Stimulated activated CD8-positive, alpha-beta memory T cell treated with anti-CD3 and anti-CD28 coated beads, Interleukin-2, amount 100 ng/mL, for 48 hours (primary cell): ENCODE measurements at places on chromosomes 3 and 15.

DNA sequence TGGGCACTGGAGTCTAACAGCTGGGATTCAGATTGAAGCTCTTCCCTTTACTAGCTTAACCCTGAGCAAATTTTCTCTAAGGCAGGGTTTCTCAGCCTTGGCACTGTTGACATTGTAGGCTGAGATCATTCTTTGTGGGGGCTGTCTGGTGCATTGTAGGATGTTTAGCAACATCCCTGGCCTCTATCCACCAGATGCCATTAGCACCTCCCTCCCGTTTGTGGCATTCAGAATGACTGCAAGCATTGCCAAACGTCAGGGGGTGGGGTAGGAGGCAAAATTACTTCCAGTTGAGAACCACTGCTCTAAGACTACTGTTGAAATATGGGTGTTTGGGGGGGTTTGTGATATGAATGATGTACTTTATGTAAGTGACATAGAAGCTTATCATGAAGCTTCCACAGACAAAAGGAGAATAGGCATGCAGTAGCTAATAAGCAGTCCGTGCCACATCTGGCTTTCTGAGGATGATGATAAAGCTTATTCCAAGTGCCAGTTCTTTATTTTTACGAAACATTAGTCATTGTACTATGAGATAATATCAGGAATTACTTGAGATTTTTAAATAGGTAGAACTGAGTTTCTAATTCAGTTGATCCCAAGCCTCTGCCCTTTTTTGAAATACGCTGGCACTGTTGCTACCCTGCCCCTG is 39.3 kb downstream of the NKIRAS1 start:
- DNase-seq: no peak

DNA sequence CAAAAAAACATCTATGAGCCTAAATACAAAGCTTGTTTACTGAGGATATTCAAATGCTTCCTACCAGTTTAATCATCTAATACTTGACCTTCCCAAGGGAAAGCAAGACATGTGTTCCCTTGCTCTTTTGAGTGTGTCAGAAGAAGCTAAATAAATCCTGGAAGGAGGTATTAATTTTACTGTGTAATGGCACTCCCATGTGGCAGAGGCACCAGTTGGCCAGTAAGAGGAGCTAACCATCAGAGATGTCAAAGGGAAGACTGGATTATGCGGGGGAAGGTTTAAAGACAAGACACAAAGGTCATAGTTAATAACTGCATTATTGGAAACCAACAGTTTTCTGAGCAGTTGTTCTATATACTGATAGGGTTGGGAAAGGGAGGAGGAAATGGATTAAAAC is 125.1 kb downstream of the SUCLG2 start:
- no peak for DNase-seq

GRCh38 chr3:81816473-81817250 is 55.2 kb upstream of the GBE1 start:
- no peak for DNase-seq

DNA sequence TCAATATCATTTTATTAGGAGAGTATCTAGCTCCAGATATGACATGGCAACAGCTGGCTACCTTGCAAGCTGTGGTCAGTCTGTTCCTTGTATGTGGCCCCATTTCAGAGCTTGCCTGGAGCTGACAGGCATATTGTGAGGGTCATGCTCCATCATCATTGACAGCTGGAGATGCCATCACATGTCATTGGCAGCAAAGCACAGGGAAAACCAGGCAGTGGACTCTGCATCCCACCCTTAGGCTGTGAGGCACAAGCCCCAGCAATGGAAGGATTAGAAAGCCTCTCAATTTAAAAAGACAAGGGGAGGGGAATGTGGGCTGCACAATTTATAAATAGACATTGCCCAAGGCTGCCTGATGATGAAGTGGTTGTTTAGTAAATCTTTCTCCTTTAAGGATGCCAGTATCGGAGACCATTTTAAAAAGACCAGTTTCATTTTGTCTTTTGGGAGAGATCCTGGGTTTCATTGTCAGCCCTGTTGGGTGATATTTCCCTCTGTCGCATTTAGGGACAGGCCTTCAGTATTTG is 27.9 kb downstream of the LNP1 start:
- DNase-seq: no peak

GRCh38 chr3:31575448-31575847 is 42.7 kb downstream of the STT3B start:
- no peak for DNase-seq

GRCh38 chr3:31848911-31849310 is 132.2 kb downstream of the OSBPL10 start:
- no peak for DNase-seq
